CD4-positive, alpha-beta memory T cell (primary cell): ENCODE measurements at places on chromosomes 2 and 18.

DNA sequence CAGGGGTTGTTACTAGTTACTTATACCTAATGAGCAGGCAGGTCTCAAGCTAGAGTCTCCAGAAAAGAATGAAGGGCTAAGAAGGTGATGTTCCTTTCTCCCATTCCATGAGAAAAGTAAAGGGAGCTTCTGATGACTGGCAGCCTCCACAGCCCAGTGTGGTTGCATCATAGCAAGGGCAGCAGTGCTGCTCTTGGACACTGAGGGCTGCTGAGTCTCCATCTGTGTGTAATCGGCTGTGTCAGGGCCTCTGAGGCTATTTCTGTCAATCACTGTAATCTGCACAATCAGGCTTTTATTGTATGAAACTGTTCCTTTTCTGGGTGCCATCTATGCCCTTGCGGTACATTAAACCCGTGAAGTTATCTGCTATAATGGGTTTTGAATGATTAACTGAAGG is 164.1 kb upstream of the FBXO11 start:
- no peak for DNase-seq

- DNase-seq = no peak
Observed at GRCh38 chr2:236954641-236955040, 131.0 kb upstream of the COPS8 start.

DNA sequence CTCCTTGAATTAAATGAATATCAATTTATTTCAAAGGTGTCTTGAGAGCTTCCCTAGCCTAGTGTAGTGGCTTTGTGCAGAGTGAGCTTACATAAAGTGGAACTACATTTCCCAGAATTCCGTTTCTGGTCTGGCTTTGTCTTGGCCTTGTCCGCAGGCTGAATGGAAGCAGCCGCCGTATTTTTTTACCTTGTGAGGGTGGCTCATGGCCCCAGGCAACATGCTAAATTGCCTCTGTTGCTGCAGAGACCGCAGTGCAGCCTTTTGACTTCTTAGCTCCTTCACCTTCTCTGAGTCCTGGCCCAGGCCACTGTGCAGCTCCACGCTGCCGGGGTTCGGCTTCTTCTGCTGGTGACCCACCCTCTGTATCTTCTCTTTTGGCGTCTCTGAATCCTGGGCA is 114.8 kb upstream of the SLC38A11 start:
- no peak for DNase-seq

DNA sequence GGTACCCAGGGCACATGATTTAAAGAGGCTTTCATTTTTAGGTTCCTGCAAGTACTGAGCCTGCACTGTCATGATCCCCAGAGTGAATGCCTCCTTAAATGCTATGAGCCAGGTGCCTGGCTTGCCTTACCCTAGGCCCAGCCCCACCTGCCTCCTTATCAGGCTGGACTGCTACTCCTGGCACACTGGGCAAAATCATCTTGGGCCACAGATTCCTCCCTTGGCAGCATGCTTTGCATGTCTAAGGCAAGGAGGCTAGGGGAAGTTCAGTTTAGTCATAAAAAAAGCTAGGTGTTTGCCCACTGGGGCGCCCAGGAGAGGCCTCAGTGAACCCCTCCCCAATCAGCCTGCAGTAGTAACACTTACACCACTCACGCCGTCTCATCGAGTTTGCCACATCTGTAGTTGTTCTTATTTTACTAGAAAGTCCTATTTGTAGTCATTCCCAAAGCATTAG is 45.1 kb downstream of the LBH start:
- DNase-seq = no peak

DNA sequence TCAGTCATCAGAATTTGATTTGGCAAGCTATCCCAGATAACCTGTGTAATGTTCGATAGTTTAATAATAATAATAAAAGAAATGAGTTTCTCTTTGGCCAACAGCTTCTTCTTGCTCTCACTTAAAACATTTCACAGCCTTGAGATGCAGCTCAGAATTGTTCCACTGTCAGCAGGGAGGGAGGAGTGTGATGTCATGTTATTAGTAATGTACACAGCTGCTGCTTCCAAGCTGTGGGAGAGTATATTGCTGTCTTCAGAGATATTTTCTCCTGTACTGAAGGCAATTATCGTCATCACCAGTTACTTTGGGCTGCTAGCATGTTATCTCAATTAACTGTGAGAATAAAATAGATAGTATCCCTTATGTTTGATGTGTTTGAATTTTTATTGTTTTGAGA is 146.9 kb upstream of the MAP3K20 start:
- DNase-seq = no peak

DNA sequence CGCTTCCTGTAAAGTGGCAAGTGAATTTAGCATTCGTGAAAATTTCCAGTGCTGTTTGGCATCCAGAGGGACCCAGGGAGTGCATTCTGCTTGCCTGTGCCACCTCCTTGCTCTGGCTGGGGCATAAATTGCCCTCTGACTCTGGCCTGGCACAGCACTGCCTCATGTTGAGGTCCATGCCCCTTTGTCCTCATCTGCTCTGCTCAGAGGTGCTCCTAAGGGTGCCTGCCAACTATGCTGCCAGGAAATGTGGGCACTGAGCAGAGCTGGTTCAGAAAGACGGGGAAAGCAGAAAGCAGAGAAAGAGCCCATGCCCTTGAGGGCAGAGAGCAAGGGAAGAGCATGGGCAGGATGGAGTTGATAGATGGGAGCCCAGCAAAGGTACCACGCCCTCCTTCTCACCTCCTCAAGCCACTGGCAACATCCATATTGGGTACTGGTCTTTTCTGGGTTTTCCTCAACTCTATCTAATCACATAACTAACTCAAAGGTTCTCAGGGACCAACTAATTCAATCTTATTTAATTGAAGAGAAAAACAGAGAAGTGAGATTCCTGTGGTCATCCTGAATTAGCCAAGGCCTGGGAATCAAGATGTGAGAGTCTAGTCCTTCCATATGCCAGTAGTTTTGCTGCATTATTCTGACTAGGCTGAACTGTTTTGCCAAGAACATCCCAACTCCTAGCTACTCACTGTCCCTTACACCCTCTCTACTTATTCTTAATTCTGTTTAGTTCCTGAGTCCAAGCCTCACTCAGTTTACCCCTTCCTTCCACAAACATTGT is 441.5 kb upstream of the TNP1 start:
- DNase-seq = no peak
